ENCODE measurements at places on chromosomes 2 and 18. TPM values are rescaled to one million over a fixed set of nuclear protein-coding genes. Genes with fewer than 3 reads are reported as not detected.

ACVR1C gene
- total RNA-seq = 0.09 TPM

DNA sequence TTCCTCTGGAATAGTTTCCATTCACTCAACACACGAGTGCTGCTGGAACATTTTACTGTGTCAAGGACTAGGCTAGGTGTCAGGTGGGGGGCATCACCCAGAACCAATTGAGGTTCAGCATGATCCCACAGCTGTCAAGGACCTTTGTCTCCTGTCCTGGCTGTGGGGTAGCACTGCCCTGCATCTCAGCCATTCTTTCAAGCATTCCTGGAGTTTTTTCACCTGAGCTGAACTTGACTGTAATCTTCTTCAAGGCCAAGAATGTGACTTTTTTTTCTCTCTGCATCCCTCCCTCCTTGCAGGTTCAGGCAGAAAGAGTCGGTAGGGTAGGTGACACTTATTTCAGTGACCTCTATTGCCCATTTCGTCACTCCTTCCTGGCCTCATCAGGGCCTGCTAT lies 3.5 kb downstream of the MAPK4 start:
- no peak for DNase-seq

GRCh38 chr2:128403814-128404708 lies 85.4 kb upstream of the HS6ST1 start:
- no peak for DNase-seq

SRBD1 gene
- 21.4 TPM for total RNA-seq

GRCh38 chr2:99757611-99758114 lies 267.8 kb upstream of the REV1 start:
- DNase-seq = no peak

Data from neural crest cell (in vitro differentiated cells).